Tracheal epithelial cell (primary cell): ENCODE measurements at places on chromosomes 1 and 21. TPM values are rescaled to one million over a fixed set of nuclear protein-coding genes. Genes with fewer than 3 reads are reported as not detected.

BOLA1 gene
- 13.7 and 27.7 TPM in 2 replicates for total RNA-seq

TAS1R3 gene
- 0.21 TPM in 1 of 2 replicates, not detected in the other for total RNA-seq

GBP3 gene
- 5.1 and 31.3 TPM in 2 replicates for total RNA-seq

LRRC53 gene
- total RNA-seq, result not detected in 2 replicates

HSD3B2 gene
- total RNA-seq, result not detected in 2 replicates

CFHR1 gene
- total RNA-seq, result not detected in 2 replicates

OR14K1 gene
- not detected in 2 replicates for total RNA-seq

BRINP3 gene
- not detected in 2 replicates for total RNA-seq

BGLAP gene
- 0.24 TPM in 1 of 2 replicates, not detected in the other for total RNA-seq

LCE1A gene
- total RNA-seq, result not detected in 2 replicates

CAMK1G gene
- total RNA-seq, result 0.24 TPM in 1 of 2 replicates, not detected in the other

FNBP1L gene
- 20.5 and 43.6 TPM in 2 replicates for total RNA-seq

ADCY10 gene
- total RNA-seq, result not detected in 2 replicates

ARTN gene
- 30.6 and 37.7 TPM in 2 replicates for total RNA-seq

PDE4B gene
- under 0.01 and 0.21 TPM in 2 replicates for total RNA-seq

C8A gene
- not detected in 2 replicates for total RNA-seq

PRR9 gene
- not detected in 2 replicates for total RNA-seq

RGS21 gene
- total RNA-seq, result under 0.01 TPM in 1 of 2 replicates, not detected in the other

DNAI4 gene
- 7.2 and 7.7 TPM in 2 replicates for total RNA-seq

AMY1B gene
- total RNA-seq, result not detected in 2 replicates

CGN gene
- total RNA-seq, result 3.4 and 4.6 TPM in 2 replicates

CDA gene
- total RNA-seq, result 2.6 and 8.2 TPM in 2 replicates

AKR7A3 gene
- total RNA-seq, result 0.72 TPM in 1 of 2 replicates, not detected in the other

MNDA gene
- not detected in 2 replicates for total RNA-seq

ASPM gene
- 1.1 and 2.2 TPM in 2 replicates for total RNA-seq

THEMIS2 gene
- 8.1 and 18.6 TPM in 2 replicates for total RNA-seq

EFNA3 gene
- 9.9 and 12.6 TPM in 2 replicates for total RNA-seq

CD1B gene
- not detected in 2 replicates for total RNA-seq

HTR6 gene
- not detected in 2 replicates for total RNA-seq

FCRL2 gene
- not detected in 2 replicates for total RNA-seq

KCNA3 gene
- total RNA-seq, result not detected in 2 replicates

PTGFR gene
- total RNA-seq, result under 0.01 and 0.24 TPM in 2 replicates

OR14A2 gene
- total RNA-seq, result not detected in 2 replicates

NOS1AP gene
- not detected in 2 replicates for total RNA-seq
